ENCODE measurements at places on chromosomes 1 and 21. TPM values are rescaled to one million over a fixed set of nuclear protein-coding genes. Genes with fewer than 3 reads are reported as not detected.

A3GALT2 gene
- total RNA-seq = not detected

SSR2 gene
- 230 TPM for total RNA-seq

PTGFRN gene
- 40.8 TPM for total RNA-seq

TRNP1 gene
- 16.7 TPM for total RNA-seq

AGMAT gene
- total RNA-seq = 0.82 TPM

COL16A1 gene
- total RNA-seq = 4.1 TPM

AIM2 gene
- total RNA-seq = 22.8 TPM

CRYZL1 gene
- total RNA-seq = 68.9 TPM

SPTA1 gene
- 0.82 TPM for total RNA-seq

TDRD10 gene
- total RNA-seq = 0.41 TPM

SPRR2A gene
- total RNA-seq = not detected

NHLH1 gene
- 0.41 TPM for total RNA-seq

CGN gene
- total RNA-seq = 2.0 TPM

FCRL1 gene
- not detected for total RNA-seq

C1orf74 gene
- total RNA-seq = 3.3 TPM

DEPDC1 gene
- total RNA-seq = 2.4 TPM

ALX3 gene
- total RNA-seq = 0.41 TPM

CACHD1 gene
- 17.5 TPM for total RNA-seq

GPA33 gene
- total RNA-seq = not detected

SLAMF6 gene
- under 0.01 TPM for total RNA-seq

KCNJ15 gene
- not detected for total RNA-seq

KCNE2 gene
- under 0.01 TPM for total RNA-seq

TMEM269 gene
- 0.41 TPM for total RNA-seq

ATP6V1G3 gene
- not detected for total RNA-seq

HCRTR1 gene
- 1.6 TPM for total RNA-seq

OR2T10 gene
- not detected for total RNA-seq

KCNQ4 gene
- total RNA-seq = 1.2 TPM

OPRD1 gene
- total RNA-seq = 0.82 TPM

FAM110D gene
- total RNA-seq = 0.82 TPM

MAP3K21 gene
- total RNA-seq = 2.9 TPM

SH2D1B gene
- not detected for total RNA-seq

ESRRG gene
- 8.6 TPM for total RNA-seq

RNU1-1 gene
- total RNA-seq = under 0.01 TPM

SPRR2E gene
- total RNA-seq = not detected
